ENCODE measurements at places on chromosomes 1 and 21. TPM values are rescaled to one million over a fixed set of nuclear protein-coding genes. Genes with fewer than 3 reads are reported as not detected.

DNA sequence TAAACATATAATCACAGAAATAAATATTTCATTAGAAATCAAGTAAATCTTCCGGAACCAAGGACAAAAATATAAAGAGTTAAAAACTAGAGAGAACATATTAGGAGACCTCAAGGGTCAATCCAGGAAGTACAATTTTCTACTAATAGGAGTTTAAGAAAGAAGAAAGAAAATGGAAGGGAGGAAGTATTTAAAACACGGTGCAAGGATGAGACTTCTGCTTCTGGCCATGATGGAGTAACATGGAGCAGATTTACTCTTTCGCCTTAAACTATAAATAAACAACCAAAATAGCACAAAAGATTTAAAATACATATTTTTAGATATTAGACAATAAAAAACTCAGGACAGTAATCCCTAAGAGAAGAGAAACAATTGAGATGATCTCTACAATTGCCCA, 12.6 kb upstream of the IFNAR1 start:
- DNase-seq: no peak
- H3K27me3 ChIP-seq: no peaks in the 10 kb centered on the region
- no peak overlapping the region for H3K27ac ChIP-seq
- no peak overlapping the region for H3K4me3 ChIP-seq

GRCh38 chr21:34008618-34009017, 64.8 kb upstream of the MRPS6 start:
- H3K27ac ChIP-seq: no peak overlapping the region
- H3K4me1 ChIP-seq: peaks cover 6% of the 10 kb centered on the region
- no peaks in the 10 kb centered on the region for H3K27me3 ChIP-seq
- no peak for DNase-seq
- no peak overlapping the region for H3K4me3 ChIP-seq

- H3K27me3 ChIP-seq: no peaks in the 10 kb centered on the region
- DNase-seq: no peak
- H3K36me3 ChIP-seq: no peaks in the 10 kb centered on the region
- H3K4me1 ChIP-seq: no peaks in the 10 kb centered on the region
- H3K27ac ChIP-seq: no peak overlapping the region
- H3K4me3 ChIP-seq: no peak overlapping the region
Measured at GRCh38 chr1:52192024-52192423, 50.1 kb downstream of the ZFYVE9 start.

DNA sequence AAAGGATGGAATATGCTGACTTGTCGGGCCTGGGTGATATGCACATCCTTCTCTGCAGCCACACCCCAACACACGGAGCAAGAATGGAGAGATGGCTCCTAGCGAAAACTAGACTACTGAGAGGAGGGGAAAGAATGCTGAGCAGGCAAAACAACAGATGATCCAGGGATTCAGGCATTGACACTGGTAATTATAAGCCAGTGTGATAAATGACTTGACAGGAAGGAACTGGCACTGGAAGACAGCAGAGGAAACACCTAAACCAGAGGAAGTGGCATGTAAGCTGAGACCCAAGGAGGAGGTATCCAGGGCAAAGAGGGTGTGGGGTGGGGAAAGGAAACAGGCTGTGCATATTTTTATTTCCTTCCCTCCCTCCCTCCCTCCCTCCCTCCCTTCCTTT, 31.7 kb upstream of the KHDRBS1 start:
- peaks cover 2% of the 10 kb centered on the region for H3K4me1 ChIP-seq
- H3K27ac ChIP-seq: no peak overlapping the region
- no peak overlapping the region for H3K4me3 ChIP-seq
- H3K27me3 ChIP-seq: no peaks in the 10 kb centered on the region

DNA sequence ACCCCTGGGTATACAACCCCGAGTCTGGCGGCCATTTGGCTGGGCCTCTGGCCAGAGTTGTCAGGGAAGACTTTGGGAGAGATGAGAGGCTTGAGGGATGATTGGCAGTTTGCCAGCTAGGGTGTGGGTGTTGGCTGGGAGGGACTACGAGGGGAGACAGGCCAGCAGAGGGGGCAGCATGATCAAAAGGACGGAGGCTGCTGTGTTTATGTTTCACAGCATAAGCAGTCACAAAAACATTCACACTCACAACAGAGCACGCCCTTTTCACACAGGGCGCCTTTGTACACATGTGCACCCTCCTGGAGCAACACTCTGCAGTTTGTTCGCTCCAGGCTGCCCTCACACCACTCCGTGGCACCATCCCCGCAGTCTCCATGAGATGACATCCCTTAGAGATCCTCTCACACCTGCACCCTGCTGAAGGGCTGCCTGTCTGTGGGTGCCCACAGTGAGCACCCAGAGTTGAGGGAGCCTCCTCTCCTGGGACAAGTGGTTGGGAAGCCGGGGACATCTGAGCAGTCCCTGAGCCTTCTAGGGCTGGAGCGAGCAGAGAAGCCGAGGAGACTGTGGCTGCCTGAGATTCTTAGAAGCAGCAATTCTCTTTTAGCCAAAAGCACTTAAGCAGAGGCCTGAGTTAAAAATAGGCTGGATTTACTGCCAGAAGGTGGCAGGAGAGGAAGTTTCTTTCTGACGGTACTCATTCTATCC, 15.4 kb downstream of the EFNA3 start:
- peak; percentile 48 for DNase-seq
- no peaks in the 10 kb centered on the region for H3K27me3 ChIP-seq
- H3K27ac ChIP-seq: peak overlapping the region; percentile 30
- H3K4me1 ChIP-seq: peaks cover 17% of the 10 kb centered on the region

ARMH1 gene
- polyA plus RNA-seq: 2.8 TPM

XKR8 gene
- polyA plus RNA-seq: 7.8 TPM
